Stimulated activated CD8-positive, alpha-beta memory T cell treated with anti-CD3 and anti-CD28 coated beads, Interleukin-15, amount 100 ng/mL, for 24 hours (primary cell): ENCODE measurements at places on chromosomes 11 and 22.

- no peak for DNase-seq
Observed at GRCh38 chr11:73454987-73455386, 78.8 kb downstream of the RELT start.

- no peak for DNase-seq
Observed at GRCh38 chr11:44737245-44738085, 10.7 kb downstream of the TSPAN18 start.

DNA sequence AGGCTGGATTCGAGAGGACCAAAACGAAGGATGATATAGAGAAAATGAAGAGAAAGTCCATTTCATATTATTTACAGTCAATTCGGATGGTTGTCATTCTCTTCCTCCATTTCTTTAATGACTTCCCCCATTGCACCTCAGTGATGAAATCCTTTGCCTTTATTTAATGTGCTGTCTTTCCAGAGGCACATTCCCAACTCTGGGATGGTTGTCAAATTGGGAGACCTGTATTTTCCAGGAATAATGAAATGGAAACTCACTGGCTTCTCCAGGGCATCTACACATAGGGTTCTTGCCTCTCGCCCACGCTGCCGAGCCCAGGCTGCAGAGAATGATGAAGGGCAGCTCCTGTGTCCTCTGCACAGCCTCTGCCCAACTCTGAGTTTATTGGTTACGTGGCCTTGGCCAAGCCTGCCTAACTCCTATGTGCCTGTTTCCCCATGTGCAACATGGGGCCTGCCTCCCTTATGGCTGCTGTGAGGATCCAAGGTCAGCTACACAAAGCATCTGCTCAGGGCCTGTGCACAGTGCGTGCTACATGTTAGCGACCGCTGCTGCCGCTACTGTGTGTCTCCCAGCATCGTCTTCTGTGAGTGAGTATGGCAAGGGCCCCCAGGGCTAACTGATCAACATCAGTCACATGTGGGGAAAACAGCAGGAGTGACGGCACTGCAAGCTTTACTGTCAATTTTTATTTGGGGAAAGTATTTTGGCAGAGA is 81.5 kb upstream of the BID start:
- no peak for DNase-seq

- no peak for DNase-seq
Observed at GRCh38 chr11:86052693-86053641, 15.9 kb downstream of the PICALM start.

- peak; percentile 92 for DNase-seq
Observed at GRCh38 chr11:536841-537621, at the start of gene LRRC56. Gene LRRC56, plus strand, starts transcription at chr11:537527. Its CDS starts 3,158 bp downstream, at chr11:540685.

DNA sequence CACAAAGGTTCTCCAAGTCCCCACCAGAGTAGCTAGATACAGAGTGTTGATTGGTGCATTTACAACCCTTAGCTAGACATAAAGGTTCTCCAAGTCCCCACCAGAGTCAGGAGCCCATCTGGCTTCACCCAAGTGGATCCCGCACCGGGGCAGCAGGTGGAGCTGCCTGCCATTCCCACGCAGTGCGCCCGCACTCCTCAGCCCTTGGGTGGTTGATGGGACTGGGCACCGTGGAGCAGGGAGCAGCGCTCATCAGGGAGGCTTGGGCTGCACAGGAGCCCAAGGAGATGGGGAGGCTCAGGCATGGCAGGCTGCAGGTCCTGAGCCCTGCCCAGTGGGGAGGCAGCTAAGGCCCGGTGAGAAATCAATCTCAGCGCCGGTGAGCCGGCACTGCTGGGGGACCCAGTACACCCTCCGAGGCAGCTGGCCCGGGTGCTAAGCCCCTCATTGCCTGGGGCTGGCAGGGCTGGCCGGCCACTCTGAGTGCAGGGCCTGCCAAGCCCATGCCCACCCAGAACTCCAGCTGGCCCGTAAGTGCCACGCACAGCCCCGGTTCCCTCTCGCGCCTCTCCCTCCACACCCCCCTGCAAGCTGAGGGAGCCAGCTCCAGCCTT is 404.1 kb downstream of the METTL15 start:
- DNase-seq, result no peak

DNA sequence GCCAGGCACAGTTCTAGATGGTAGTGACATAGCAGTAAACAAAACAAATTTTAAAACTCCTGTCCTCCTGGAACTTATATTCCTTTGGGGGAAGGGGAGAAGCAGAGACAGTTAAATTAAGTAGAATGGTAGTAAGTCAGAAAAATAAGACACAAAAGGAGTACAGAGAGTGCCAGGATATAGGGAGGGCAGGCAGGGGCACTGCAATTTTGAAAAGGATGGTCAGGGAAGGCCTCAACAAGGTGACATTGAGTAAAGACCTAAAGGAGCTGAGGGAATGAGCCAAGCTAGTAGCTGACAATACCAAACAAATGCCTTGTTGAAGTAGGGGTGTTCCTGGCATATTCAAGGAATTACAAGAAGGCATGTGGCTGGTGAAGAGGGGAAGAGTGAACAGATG is 10.2 kb downstream of the NUP160 start:
- no peak for DNase-seq

DNA sequence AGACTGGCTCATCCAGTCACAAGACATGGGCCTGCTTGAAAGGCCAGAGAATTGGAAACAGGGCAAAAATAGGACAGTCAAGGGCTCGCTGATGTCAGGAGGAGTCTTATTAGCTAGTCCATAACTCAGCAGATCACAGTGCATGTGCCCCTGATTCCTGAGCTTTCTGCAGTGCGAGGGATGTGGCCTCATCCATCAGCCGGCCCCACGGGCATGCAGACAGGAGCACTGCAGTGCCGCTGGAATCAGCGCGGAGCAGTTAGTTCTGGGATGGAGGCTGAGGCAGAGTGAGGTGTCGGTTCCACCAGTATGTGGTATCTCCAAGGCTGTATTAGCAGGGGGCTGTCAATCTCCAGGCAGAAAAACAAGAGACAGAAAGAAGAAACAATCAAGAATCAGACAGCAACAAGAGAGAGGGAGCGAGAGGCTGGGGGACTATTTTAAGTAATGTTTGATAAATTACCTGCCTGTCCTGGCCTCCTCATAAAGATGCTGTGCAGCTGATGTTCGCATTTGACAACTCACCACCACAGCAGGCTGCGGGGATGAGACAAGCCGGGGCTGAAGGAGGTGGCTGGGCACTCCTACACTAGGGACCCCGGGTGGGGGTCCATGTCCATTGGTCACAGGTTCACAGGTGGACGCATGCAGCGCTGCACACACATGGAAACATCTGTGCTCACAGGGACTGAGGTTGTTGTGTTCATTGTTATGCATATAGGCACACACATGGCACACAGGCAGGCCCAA is 167.2 kb downstream of the TRIM29 start:
- no peak for DNase-seq

GRCh38 chr11:124899383-124900145 is 1.9 kb upstream of the ROBO4 start:
- no peak for DNase-seq

DNA sequence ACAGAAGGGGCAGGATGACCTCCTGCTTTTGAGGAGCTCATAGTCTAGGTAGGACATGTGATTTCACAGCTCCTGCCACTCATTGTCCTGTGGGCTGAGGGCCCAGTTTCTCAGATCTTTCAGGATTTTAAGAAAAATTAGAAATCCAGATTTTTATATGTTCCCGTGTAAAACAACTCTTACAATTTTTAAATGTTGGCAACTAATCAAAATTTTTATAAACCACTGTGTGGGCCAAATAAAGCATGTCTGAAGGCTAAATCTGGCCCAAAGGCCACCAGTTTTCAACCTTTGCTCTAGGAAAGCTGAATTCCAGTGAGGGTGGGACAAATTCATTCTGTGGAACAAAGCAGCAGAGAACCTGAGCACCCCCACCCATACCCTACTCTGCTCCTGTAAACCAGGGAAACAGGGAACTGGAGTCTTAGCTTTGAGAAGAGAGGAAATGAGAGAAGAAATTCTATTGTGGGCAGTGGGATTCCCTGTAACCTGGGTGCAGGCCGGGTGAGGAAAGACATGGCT is 20.6 kb downstream of the LRRC32 start:
- DNase-seq, result no peak

DNA sequence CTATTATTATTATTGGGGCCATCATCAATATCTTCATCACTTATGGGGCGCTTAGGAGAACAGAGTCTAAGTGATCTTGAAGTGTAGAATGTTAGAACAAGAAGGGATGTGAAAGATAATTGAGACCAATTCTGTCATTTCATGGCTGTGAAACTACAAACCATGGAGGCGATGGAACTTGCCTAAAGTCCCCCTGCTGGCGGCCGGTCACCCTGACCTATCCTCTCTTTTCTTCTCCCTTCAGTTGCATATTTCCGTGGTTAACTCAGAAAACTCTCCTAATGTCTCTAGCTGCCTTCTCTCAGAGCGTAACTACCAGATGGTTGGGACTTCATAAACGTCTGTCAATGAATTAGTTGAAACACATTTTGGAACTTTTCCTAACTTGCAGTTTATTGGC is 6.6 kb upstream of the OR4B1 start:
- no peak for DNase-seq
